ENCODE measurements at places on chromosomes 2 and 18. TPM values are rescaled to one million over a fixed set of nuclear protein-coding genes. Genes with fewer than 3 reads are reported as not detected.
A peak's percentile ranks its signal among the peaks of the same experiment; 100 is the strongest.

DNA sequence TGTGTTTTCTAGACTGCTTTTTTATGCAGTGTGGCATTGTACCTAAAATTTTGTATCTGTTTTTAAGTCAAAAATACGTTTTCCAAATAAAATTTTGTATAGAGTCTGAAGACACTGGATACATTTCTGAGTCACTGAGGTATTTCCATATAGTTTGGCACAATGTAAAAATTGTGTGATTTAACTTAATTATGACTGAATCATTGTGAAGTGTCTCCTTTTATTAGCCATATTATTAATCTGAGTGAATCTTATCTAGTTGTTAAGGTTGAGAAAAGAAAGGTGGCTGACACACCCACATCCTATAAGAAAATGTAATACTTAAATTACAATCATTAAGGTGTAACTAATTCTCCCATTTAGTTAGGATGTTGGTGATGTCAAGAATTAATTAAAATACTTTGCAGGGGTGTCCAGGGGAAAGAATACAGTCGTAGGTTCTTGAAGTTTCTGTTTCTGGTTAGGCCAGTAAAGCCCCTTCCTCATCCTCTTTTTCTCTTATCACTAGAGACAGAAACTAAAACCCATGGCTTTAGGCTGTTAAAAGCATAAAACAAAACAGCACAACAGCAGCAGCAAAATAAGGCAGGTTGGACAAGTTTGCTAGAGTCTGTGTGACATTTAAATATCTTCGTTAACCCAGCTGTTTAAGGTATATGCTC, 71.6 kb downstream of the UBE2E3 start:
- no peak for DNase-seq
- no peak overlapping the region for H3K4me3 ChIP-seq
- H3K27me3 ChIP-seq: no peaks in the 10 kb centered on the region
- H3K4me1 ChIP-seq: peaks cover 2% of the 10 kb centered on the region

DNA sequence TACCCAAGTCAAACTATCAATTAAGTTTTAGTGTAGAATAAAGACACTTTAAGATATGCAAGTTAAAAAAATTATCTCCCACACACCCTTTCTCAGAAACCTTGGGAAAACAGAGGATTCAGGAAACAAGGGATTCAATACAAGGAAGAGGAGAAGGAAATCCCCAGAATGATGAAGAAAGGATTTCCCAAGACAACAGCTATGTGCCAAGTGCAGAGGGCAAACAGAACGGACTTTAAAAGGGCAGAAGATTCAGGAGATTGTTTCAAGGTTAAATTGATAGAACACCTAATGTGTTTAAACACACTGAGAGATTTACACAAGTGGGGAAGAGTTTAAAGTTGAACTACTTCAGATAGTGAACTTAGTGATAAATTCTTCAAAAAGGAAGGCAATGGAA, 71.5 kb upstream of the EPAS1 start:
- no peak overlapping the region for H3K27ac ChIP-seq
- no peak overlapping the region for H3K4me3 ChIP-seq
- no peak for DNase-seq
- no peaks in the 10 kb centered on the region for H3K36me3 ChIP-seq
- H3K4me1 ChIP-seq: peaks cover 23% of the 10 kb centered on the region
- no peaks in the 10 kb centered on the region for H3K27me3 ChIP-seq

GRCh38 chr2:28359222-28360057, 33.2 kb upstream of the FOSL2 start:
- H3K36me3 ChIP-seq: no peaks in the 10 kb centered on the region
- peaks cover 55% of the 10 kb centered on the region for H3K4me1 ChIP-seq
- peak overlapping the region; percentile 89 for H3K4me3 ChIP-seq
- H3K27ac ChIP-seq: peak overlapping the region; percentile 98
- no peaks in the 10 kb centered on the region for H3K27me3 ChIP-seq
- DNase-seq: peak; percentile 95

The MROH2A gene
- total RNA-seq: not detected

DNA sequence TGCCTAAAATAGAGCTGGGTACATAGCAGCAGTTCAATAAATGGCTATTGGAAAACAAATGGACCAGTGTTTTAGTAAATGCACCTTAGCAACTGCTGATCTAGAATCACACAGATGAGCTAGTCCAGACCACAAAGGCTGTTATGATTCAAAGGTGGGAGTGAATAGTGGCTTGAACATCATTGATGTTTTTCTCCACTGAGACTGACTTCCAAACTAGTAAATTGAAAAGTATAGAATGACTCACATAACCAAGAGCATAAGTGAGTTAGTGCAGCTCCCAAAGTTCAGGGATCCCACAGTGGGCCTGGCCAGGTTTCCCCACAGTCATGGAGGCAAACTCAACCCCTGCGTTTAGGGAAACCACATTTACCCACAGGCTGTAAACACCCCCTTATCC, 106.7 kb upstream of the YPEL5 start:
- peaks cover 22% of the 10 kb centered on the region for H3K27me3 ChIP-seq
- H3K27ac ChIP-seq: no peak overlapping the region
- no peak overlapping the region for H3K4me3 ChIP-seq
- no peaks in the 10 kb centered on the region for H3K36me3 ChIP-seq

The CDK15 gene
- total RNA-seq: not detected

DNA sequence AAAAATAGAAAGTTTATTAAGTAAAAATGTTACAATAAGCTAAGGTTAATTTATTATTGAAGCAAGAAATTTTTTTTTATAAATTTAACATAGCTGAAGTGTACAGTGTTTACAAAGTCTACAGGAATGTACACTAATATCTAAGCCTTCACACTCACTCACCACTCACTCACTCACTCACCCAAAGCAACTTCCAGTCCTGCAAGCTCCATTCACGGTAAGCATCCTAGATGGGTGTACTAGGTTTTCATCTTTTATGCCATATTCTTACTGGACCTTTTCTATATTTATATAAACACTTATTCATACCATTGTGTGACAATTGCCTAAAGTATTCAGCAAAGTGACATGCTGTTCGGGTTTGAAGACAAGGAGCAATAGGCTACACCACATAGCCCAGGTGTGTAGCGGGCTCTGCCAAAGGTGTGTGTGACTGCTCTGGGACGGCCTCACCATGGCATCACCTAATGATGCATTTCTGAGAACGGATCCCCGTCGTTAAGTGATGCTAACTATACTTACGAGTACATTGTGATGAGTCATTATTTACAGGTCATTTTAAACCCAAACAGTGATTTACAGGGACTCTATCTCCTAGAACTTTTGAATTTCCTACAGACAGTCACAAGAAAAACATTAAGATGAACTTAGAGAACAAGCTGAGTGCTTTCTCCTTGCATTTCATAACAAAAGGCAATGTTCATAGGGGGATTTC, 76.3 kb upstream of the ID2 start:
- H3K36me3 ChIP-seq: peaks cover 5% of the 10 kb centered on the region
- no peaks in the 10 kb centered on the region for H3K27me3 ChIP-seq
- no peak overlapping the region for H3K4me3 ChIP-seq
- H3K27ac ChIP-seq: no peak overlapping the region
- H3K4me1 ChIP-seq: peaks cover 16% of the 10 kb centered on the region

DNA sequence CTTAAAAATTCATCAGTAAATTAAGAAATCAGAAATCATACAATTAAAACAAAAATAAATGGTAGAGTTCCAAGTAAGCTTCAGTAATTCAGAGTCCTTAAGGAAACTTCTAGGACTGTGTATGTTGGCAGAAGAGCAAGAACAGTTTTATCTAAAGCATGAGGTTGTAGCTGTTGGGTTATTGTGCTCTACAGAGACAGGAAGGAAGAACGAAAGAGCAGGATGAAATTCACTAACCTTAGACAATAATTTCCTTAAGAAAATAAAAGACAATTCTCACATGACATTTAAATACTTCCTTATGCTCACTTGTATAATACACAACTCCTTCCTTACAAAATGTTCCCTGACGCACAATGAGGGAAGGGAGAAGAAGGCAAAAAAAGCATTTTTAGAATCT, 133.4 kb downstream of the STK39 start:
- H3K36me3 ChIP-seq: peaks cover 30% of the 10 kb centered on the region
- no peak overlapping the region for H3K27ac ChIP-seq
- DNase-seq: no peak
- peaks cover 4% of the 10 kb centered on the region for H3K4me1 ChIP-seq
- no peaks in the 10 kb centered on the region for H3K27me3 ChIP-seq

The ICOS gene
- 31.9 TPM for total RNA-seq

DNA sequence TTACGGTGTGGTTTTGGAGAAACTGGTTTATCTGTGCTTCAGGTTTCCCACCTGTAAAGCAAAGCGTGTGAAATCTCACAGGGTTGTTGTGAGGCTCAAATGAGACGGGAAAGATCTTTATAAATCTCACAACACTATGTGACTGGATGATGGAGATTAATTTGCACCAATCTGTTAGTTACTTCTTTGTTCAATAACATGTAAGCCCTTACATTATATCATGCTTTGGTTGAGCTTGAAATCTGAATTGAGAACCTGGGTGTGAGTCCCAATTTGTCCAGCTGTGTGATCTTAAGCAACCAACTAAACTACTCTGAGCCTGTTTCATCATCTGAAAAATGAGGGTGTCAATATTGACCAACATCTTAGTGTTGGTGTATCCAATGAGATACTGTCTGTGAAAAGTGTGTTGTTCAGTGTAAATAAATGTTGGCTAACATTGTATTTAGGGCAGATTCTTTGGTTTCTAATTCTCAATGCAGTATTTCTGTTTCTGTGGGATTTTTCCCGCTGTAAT, 741 bp upstream of the GCKR start:
- H3K4me3 ChIP-seq: peak overlapping the region; percentile 88
- H3K27ac ChIP-seq: no peak overlapping the region
- peaks cover 10% of the 10 kb centered on the region for H3K4me1 ChIP-seq

The C18orf54 gene
- 3.8 TPM for total RNA-seq

GRCh38 chr2:178072000-178072382, 586 bp downstream of the PDE11A start:
- no peak for DNase-seq
- H3K27ac ChIP-seq: no peak overlapping the region
- H3K4me3 ChIP-seq: peak overlapping the region; percentile 62
- H3K36me3 ChIP-seq: no peaks in the 10 kb centered on the region
- peaks cover 11% of the 10 kb centered on the region for H3K4me1 ChIP-seq
- peaks cover 56% of the 10 kb centered on the region for H3K27me3 ChIP-seq
